ENCODE measurements at places on chromosomes 11 and 22.

GRCh38 chr11:83349296-83349695 lies 63.1 kb upstream of the CCDC90B start:
- no peak for DNase-seq

- DNase-seq, result no peak
Observed at GRCh38 chr22:19291218-19291579, 320 bp downstream of the CLTCL1 start.

DNA sequence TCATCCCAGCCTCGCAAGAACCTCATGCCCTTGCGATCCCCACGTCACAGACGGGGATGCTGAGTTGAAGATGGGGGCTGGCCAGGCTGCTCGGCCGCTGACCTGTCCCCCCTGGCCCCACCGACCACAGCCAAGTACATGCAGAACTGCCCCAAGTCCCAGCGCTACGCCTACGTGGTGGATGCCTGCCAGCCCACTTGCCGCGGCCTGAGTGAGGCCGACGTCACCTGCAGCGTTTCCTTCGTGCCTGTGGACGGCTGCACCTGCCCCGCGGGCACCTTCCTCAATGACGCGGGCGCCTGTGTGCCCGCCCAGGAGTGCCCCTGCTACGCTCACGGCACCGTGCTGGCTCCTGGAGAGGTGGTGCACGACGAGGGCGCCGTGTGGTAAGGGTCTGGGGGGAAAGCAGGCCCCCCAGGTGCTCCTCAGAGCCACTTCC lies 10.0 kb downstream of the MUC5B start:
- DNase-seq, result no peak

GRCh38 chr11:126601136-126601535 lies 245.7 kb downstream of the ST3GAL4 start:
- DNase-seq, result no peak

DNA sequence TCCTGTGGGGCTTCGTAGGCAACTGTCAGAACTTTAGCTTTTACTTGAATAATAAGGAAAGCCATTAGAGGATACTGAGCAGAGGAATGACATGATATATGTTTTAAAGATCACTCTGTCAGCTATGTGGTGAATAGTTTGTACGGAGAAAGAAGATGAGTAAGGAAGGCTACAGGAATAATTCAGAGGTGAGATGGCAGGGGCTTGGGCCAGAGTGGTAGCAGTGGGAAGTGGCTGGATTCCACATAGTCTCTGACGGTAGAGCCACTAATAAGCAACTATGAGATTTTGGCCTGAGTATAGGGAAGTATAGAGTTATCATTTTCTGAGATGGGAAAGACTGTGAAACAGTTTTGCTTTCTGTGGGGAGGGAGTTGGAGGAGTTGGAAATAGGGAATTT lies 93.9 kb upstream of the MTMR2 start:
- no peak for DNase-seq

GRCh38 chr22:43147821-43148220 lies 3.5 kb upstream of the TSPO start:
- no peak for DNase-seq

DNA sequence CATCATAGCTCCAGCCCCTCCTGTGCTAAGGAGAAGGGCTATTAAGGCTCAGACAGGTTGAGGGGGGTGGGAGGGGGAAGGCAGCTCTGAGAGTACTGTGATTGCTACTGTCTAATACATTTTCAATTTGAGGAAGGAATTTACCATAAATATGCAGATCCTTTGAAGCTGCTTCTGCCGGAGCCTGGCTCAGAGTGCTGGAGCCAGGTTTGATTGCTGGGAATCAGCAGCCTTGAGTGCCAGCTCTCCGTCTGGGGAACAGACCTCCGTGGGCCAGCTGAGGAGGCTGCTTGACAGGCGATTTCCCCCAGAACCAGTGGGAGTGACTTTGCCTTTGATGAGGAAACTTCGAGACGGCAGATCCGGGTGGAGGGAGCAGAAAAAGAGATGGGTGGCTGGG lies 141.7 kb upstream of the TBCEL start:
- DNase-seq, result no peak
